ENCODE measurements at places on chromosomes 13 and 19.

- no peak overlapping the region for H3K27ac ChIP-seq
- DNase-seq = no peak
- H3K36me3 ChIP-seq = no peaks in the 10 kb centered on the region
- no peaks in the 10 kb centered on the region for H3K4me1 ChIP-seq
- no peaks in the 10 kb centered on the region for H3K27me3 ChIP-seq
Observed at GRCh38 chr13:111904701-111905608, 162.0 kb upstream of the SOX1 start.

- H3K4me1 ChIP-seq = peaks cover 19% of the 10 kb centered on the region
- H3K27ac ChIP-seq = peak overlapping the region; percentile 56
- H3K4me3 ChIP-seq = peak overlapping the region; percentile 15
Observed at GRCh38 chr13:46655377-46656180, 102.6 kb downstream of the LRCH1 start.

- H3K4me3 ChIP-seq = no peak overlapping the region
- H3K4me1 ChIP-seq = no peaks in the 10 kb centered on the region
- DNase-seq = no peak
- H3K27ac ChIP-seq = no peak overlapping the region
Observed at GRCh38 chr13:114108141-114108761, 24.2 kb downstream of the RASA3 start.

- H3K27ac ChIP-seq = no peak within 1 kb of the TSS
- H3K27me3 ChIP-seq = no peaks in the 10 kb centered on the region
- no peaks in the 10 kb centered on the region for H3K36me3 ChIP-seq
- peak; percentile 79 for DNase-seq
- H3K4me3 ChIP-seq = peak within 1 kb of the TSS; percentile 56
Observed at GRCh38 chr19:19643158-19644053, at the start of gene GMIP. Gene GMIP, minus strand, starts transcription at chr19:19643657. Its CDS starts 128 bp downstream, at chr19:19643529.

GRCh38 chr13:111329641-111330040 is 9.2 kb downstream of the TEX29 start:
- no peaks in the 10 kb centered on the region for H3K36me3 ChIP-seq
- no peak overlapping the region for H3K4me3 ChIP-seq
- no peaks in the 10 kb centered on the region for H3K27me3 ChIP-seq
- H3K27ac ChIP-seq = no peak overlapping the region
- no peak for DNase-seq
- H3K4me1 ChIP-seq = no peaks in the 10 kb centered on the region

DNA sequence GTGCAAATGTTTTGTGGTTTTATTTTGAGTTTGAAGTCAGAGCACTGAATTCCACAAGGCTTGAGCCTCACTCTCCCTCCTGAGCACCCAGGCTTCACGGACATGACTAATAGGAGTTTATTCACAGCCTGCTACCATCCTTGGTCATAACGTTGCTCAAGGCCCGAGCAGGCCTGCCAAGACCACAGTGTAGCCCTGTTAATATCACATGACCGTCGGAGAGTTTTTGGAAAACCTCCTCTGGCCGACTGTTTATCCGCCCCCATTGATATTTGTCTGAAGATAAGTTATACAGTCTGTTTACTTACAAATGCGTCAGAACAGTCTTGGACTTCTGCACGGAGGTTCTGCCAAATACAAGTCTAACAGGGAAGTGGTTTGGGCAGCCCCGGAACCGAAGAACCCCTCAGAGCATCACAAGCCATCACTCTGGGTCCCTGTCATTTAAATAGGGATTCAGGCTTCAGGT is 89.9 kb downstream of the COL4A2 start:
- no peak overlapping the region for H3K4me3 ChIP-seq
- peak overlapping the region; percentile 68 for H3K27ac ChIP-seq
- H3K27me3 ChIP-seq = no peaks in the 10 kb centered on the region
- peaks cover 2% of the 10 kb centered on the region for H3K4me1 ChIP-seq
- H3K36me3 ChIP-seq = no peaks in the 10 kb centered on the region
- no peak for DNase-seq

GRCh38 chr19:43452582-43452981 is 12.8 kb downstream of the LYPD3 start:
- no peak overlapping the region for H3K4me3 ChIP-seq
- no peaks in the 10 kb centered on the region for H3K36me3 ChIP-seq
- no peaks in the 10 kb centered on the region for H3K4me1 ChIP-seq
- no peak for DNase-seq
- no peaks in the 10 kb centered on the region for H3K27me3 ChIP-seq
- no peak overlapping the region for H3K27ac ChIP-seq

All from kidney (tissue), 22 donors.